ENCODE measurements at places on chromosomes 2 and 18.
A peak's percentile ranks its signal among the peaks of the same experiment; 100 is the strongest.

DNA sequence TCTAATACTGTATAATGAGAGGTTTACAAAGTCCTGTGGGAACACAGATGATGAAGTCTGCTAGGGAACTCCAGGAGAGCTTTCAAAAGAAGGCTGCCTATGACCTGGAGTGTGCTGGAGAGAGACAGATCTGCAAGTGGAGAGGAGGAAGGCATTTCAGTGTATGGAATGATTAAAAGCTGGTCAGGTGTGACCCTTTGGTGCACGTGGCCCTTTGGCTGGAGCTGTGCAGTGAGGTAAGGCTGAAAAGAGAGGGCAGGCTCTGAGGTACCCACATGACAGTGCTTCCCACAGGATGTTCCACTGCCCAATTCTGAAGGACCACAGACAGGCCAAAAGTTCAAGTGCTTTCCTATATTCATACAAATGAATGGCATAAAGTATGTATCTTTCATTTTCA is 157.1 kb downstream of the DYM start:
- peaks cover 14% of the 10 kb centered on the region for H3K4me1 ChIP-seq
- H3K27ac ChIP-seq, result no peak overlapping the region
- H3K4me3 ChIP-seq, result no peak overlapping the region

GRCh38 chr2:231280846-231281245 is 82.4 kb downstream of the ARMC9 start:
- no peak overlapping the region for H3K4me3 ChIP-seq
- DNase-seq, result no peak
- no peak overlapping the region for H3K27ac ChIP-seq
- H3K36me3 ChIP-seq, result no peaks in the 10 kb centered on the region
- no peaks in the 10 kb centered on the region for H3K27me3 ChIP-seq

GRCh38 chr18:9705183-9705829 is 2.8 kb upstream of the RAB31 start:
- peaks cover 24% of the 10 kb centered on the region for H3K4me1 ChIP-seq
- no peaks in the 10 kb centered on the region for H3K27me3 ChIP-seq
- no peaks in the 10 kb centered on the region for H3K36me3 ChIP-seq
- no peak for DNase-seq

GRCh38 chr2:223019390-223019930 is 32.5 kb upstream of the KCNE4 start:
- H3K27me3 ChIP-seq, result no peaks in the 10 kb centered on the region
- DNase-seq, result no peak
- no peak overlapping the region for H3K27ac ChIP-seq
- no peaks in the 10 kb centered on the region for H3K4me1 ChIP-seq
- H3K4me3 ChIP-seq, result no peak overlapping the region
- no peaks in the 10 kb centered on the region for H3K36me3 ChIP-seq

GRCh38 chr2:172639823-172640222 is 83.9 kb downstream of the PDK1 start:
- no peaks in the 10 kb centered on the region for H3K36me3 ChIP-seq
- H3K27me3 ChIP-seq, result no peaks in the 10 kb centered on the region
- H3K27ac ChIP-seq, result no peak overlapping the region

DNA sequence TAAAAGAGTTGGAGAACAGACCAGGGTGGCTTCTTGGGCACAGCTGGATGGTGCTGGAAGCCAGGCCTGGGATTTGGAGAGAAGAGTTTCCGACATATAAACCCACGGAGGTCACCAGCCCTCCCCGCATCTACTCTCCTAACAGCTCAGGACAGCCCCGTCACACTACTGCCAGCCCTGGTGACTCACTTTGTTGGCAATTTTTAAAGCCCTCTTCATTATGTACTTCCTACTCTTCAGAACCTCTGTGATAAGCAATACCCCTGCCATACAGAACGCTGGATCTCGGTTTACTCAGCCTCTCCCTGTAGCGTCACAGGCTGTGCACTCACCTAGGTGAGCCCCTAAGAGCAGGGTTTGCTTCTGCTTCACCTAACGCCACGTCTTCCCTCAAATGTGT is 48.1 kb downstream of the ID2 start:
- H3K4me1 ChIP-seq, result no peaks in the 10 kb centered on the region
- peaks cover 78% of the 10 kb centered on the region for H3K36me3 ChIP-seq
- H3K4me3 ChIP-seq, result no peak overlapping the region
- no peak for DNase-seq
- no peaks in the 10 kb centered on the region for H3K27me3 ChIP-seq

DNA sequence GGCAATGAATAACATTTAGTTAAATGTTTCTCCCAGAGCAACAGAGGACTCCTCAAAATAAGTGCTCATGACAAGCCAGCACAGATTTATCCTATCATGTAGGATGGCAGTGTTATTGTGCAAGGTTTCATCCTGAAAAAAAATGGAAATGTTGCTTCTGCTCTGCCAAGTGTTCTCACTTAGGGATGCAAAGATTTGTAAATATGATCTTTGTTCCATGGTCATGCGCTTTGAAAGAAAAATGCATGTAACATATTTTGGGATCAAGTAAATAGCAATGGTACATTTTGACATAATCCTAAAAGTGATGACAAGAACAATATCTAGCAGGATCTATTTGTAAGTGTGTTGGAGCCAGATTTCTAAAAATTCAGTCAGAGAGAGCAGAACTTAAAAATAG is 229.5 kb upstream of the CCDC150 start:
- H3K27ac ChIP-seq, result no peak overlapping the region
- H3K36me3 ChIP-seq, result no peaks in the 10 kb centered on the region
- DNase-seq, result no peak
- H3K4me3 ChIP-seq, result no peak overlapping the region

DNA sequence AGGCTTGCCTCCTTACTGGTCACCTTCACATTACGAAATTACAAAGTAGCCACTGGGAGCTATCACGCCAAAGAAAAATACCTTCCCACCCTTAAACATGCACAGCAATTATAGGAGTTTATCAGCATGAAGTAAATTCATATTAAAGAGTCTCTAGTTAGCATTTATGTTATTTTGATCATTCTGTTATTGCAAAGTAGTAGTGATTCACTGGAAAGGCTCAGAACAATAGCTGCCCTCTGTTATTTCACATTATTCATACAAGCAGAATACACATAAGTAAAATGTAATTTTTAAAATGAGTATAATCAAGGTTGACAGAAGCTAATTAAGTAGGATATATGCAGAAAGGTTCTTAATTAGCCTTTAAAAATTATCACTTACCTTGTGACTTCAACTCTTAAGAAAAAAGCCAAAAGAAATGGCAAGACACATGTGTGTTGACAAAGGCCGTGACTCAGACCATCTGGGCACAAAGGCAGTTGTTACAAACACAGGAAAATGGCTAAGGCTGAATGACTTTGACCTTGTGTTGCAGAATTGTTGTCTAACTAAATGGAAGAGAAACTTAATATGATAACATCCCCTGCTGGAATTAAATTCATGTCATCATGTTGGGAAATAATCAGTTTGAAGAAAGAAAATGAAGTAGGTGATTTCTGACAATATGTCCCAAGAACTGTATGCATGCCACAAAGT is 108.3 kb downstream of the ARL6IP6 start:
- H3K4me3 ChIP-seq, result no peak overlapping the region
- H3K27me3 ChIP-seq, result no peaks in the 10 kb centered on the region
- no peaks in the 10 kb centered on the region for H3K4me1 ChIP-seq

DNA sequence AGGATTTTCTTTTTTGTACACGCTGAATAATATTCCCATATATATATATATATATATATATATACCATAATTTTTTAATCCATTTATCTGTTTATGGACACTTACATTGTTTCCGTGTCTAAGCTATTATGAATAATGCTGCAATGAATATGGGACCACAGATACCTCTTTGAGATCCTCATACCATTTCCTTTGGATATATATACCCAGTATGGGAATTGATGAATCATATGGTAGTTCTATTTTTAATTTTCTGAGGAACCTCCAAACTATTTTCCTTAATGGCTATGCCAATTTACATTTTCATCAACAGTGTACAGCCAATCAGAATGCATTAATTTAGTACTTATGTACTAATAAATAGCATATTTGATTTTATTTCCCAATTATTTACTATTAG is 53.1 kb downstream of the MERTK start:
- no peak overlapping the region for H3K4me3 ChIP-seq
- H3K4me1 ChIP-seq, result no peaks in the 10 kb centered on the region
- no peaks in the 10 kb centered on the region for H3K36me3 ChIP-seq
- no peaks in the 10 kb centered on the region for H3K27me3 ChIP-seq
- no peak overlapping the region for H3K27ac ChIP-seq

- H3K36me3 ChIP-seq, result no peaks in the 10 kb centered on the region
- H3K4me1 ChIP-seq, result no peaks in the 10 kb centered on the region
- H3K27ac ChIP-seq, result no peak overlapping the region
- DNase-seq, result no peak
- H3K27me3 ChIP-seq, result no peaks in the 10 kb centered on the region
Measured at GRCh38 chr18:6118080-6118479, 222.8 kb upstream of the TMEM200C start.

DNA sequence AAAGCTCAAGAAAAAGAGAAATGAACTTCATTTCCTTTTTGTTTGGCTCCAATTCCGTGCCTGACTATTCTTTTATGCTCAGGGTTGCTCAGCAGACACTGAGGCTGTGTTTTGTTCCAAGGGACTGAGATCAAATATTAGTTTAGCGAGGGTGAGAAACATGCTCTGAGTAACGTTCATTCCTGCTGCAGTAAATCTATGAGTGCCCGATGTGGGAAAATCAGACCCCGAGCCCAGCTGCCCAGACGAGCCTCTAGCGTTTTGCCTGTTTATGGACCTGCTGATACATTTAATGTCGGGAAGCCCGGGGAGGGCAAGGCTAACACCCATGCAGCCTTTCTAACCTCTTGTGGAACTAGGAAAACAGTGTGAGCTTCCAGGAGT is 119.2 kb downstream of the VAPA start:
- DNase-seq, result no peak
- no peaks in the 10 kb centered on the region for H3K27me3 ChIP-seq
- peak overlapping the region; percentile 44 for H3K4me3 ChIP-seq
- peak overlapping the region; percentile 73 for H3K27ac ChIP-seq
- peaks cover 26% of the 10 kb centered on the region for H3K4me1 ChIP-seq

DNA sequence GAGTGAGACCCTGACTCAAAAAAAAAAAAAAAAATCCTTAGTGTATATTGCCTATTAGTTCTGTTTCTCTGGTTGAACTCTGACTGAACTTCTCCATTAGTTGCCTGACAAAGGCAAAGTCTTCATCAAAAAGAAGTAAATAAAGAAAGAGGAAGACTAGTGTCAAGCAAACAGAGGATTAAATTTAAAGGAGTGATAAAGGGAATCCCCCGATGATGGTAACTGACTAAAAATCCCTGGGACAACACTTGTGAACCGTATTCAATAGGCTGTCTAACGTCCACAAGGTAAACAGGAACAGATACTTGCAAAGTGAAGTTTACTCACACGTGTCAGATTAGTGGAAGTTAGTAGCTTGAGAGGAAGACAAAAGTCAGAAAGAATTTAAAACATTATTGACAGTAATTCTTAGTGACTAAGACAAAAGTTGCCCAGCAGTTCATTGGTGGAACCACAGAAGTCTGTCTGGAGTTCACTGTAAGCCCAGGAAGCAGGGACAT is 26.2 kb upstream of the SPOPL start:
- DNase-seq, result no peak
- no peak overlapping the region for H3K27ac ChIP-seq
- no peaks in the 10 kb centered on the region for H3K36me3 ChIP-seq
- H3K4me1 ChIP-seq, result no peaks in the 10 kb centered on the region
- H3K27me3 ChIP-seq, result no peaks in the 10 kb centered on the region

- H3K4me3 ChIP-seq, result no peak overlapping the region
- H3K27ac ChIP-seq, result no peak overlapping the region
- no peaks in the 10 kb centered on the region for H3K27me3 ChIP-seq
- DNase-seq, result no peak
- no peaks in the 10 kb centered on the region for H3K4me1 ChIP-seq
Measured at GRCh38 chr2:198571393-198571792, 767.0 kb downstream of the PLCL1 start.

- H3K27ac ChIP-seq, result no peak overlapping the region
- no peak overlapping the region for H3K4me3 ChIP-seq
- H3K4me1 ChIP-seq, result no peaks in the 10 kb centered on the region
Measured at GRCh38 chr2:223101340-223102039, 49.5 kb downstream of the KCNE4 start.

GRCh38 chr2:161315380-161315779 is 7.2 kb downstream of the PSMD14 start:
- no peak overlapping the region for H3K4me3 ChIP-seq
- DNase-seq, result no peak
- no peaks in the 10 kb centered on the region for H3K4me1 ChIP-seq
- no peaks in the 10 kb centered on the region for H3K27me3 ChIP-seq
- H3K36me3 ChIP-seq, result no peaks in the 10 kb centered on the region

- H3K27ac ChIP-seq, result peak overlapping the region; percentile 87
- H3K36me3 ChIP-seq, result no peaks in the 10 kb centered on the region
- peak; percentile 71 for DNase-seq
- H3K4me1 ChIP-seq, result peaks cover 40% of the 10 kb centered on the region
- H3K4me3 ChIP-seq, result no peak overlapping the region
- H3K27me3 ChIP-seq, result no peaks in the 10 kb centered on the region
Measured at GRCh38 chr2:231191896-231192872, 6.2 kb upstream of the ARMC9 start.

- no peak for DNase-seq
- no peaks in the 10 kb centered on the region for H3K4me1 ChIP-seq
- H3K36me3 ChIP-seq, result no peaks in the 10 kb centered on the region
Measured at GRCh38 chr18:24009246-24009645, 5.3 kb upstream of the TTC39C start.

DNA sequence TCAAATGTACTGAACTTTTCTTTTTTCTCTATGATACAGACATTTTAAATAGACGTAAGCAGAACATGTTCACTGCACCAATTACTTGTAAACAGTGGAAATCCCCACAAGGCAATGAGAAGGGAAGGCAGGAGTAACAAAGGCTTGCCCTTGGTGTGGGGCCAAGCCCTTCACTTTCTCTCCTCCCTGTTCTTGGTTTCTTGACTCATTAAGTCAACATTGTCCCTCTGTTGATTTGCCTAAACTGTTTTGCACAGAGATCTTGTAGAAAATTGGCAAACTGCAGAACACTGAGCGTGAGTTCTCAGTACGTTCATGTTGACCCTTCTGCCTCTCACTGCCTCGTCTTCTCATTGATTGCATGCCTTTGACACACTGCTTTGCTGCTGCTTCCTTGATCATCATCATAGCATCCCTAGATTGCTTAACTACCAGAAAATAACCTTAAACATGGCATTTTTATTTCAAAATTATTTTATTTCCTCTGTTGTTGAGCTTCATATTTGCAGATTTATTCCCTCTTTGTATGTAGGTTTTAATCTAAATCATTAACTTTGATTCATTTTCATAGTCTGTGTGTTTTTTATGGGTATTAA is 257.7 kb downstream of the PTGR3 start:
- no peaks in the 10 kb centered on the region for H3K27me3 ChIP-seq
- H3K4me1 ChIP-seq, result peaks cover 6% of the 10 kb centered on the region
- DNase-seq, result peak; percentile 35
- H3K4me3 ChIP-seq, result no peak overlapping the region

GRCh38 chr18:68714366-68714711 is 569 bp downstream of the TMX3 start:
- peak overlapping the region; percentile 93 for H3K4me3 ChIP-seq
- peaks cover 8% of the 10 kb centered on the region for H3K4me1 ChIP-seq
- DNase-seq, result no peak
- no peaks in the 10 kb centered on the region for H3K27me3 ChIP-seq

Data from tibial nerve (tissue), 4 donors.